Right ventricle myocardium superior (tissue), 1 donor: ENCODE measurements at places on chromosomes 7 and 10.

GRCh38 chr7:14806891-14807290 lies 95.7 kb downstream of the DGKB start:
- DNase-seq, result no peak

- DNase-seq, result no peak
These were observed 52.6 kb upstream of the FAM180A start for GRCh38 chr7:135801045-135801693.

DNA sequence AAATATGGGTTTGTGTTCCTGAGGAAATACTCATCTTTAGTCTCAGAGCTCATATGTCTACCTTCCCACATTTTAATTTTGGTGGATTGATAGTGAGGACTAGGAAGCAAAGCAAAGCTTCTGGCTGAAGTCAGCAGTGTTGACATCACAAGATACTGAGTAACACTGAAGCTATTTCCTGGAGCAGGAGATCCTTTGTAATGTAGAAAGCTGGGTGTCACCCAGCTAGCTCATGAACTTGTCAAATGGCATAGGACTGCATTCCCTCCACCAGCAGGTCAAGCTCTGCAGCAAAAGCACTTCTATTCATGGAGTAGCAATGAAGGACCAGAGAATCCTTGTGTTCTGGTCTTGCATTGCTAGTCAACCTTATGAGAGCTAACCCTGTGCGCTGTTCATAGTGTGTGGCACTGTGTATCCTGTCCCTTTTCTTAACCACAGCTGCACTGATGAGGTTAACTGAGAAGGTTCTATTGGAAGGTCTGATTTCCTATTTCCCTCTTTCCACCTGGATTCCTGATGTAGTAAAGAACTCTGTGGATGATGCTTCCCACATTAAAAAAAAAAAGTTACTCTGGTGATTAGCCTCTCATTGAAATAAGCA lies 94.8 kb upstream of the ZNF804B start:
- no peak for DNase-seq

GRCh38 chr7:136526408-136527105 lies 341.9 kb upstream of the CHRM2 start:
- peak; percentile 30 for DNase-seq

DNA sequence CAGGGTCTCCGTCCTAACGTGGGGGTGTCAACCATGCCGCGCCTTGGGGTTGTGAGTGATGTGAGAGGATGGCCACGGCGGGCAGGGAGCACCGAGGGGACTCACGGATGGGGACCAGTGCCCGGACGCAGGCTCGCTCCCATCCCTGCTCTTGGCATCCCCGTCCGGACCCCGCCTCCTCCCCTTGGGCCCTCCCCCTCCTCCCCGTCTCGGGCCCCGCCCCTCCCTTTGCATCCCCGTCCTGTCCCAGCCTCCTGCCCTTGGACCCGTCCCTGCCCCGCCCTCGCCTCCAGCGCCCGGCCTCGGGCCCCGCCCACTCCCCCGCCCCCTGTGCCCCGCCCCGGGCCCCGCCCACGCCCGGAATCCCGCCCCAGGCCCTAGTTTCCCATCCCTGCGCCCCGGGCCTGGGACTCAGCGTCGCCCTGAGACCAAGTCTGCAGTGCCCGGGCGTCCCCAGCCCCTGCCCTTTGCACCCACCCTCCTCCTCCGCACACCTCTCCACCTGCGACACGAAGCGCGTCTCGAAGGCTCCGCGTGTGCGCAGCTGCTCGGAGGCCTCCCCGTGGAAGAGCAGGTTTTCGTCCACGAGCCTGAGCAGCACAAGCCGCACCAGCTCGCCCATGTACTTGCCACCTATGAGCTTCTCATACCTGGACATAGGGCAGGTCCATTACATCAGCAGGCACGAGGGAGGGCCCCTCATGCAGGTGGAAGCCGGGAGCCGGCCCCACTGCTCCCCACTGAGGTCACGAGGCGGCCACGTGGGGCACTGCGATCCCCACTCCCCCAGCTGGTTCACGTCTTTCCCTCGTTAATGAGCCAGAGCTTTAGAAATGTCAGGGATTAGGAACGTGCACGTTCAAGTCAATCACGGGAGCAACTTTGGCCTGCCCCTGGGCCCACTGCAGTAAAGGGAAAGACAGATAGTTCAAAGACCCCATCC lies 5.1 kb upstream of the MYL7 start:
- DNase-seq, result peak; percentile 90

- DNase-seq, result no peak
These were observed 140.2 kb upstream of the PPP2R2D start for GRCh38 chr10:131760416-131761166.

GRCh38 chr10:78634835-78635234 lies 433.9 kb upstream of the ZMIZ1 start:
- no peak for DNase-seq

DNA sequence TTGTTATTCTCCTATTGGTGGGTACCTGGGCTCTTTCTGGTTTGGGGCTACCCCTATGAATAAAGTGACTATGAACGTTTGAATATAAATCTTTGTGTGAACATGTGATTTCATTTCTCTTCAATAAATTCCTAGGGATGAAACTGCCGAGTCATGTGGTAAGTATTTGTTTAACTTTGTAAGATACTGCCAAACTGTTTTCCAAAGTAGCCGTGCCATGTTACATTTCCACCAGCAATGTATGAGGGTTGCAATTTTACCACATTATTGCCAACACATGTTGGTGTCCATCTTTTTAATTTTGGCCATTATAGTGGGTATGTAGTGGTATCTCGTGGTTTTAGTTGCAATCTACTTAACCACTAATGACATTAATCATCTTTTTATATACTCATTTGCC lies 94.7 kb downstream of the ZNRF2 start:
- DNase-seq, result no peak

- DNase-seq, result peak; percentile 55
These were observed 565.5 kb upstream of the IGFBP3 start for GRCh38 chr7:46486256-46487206.

DNA sequence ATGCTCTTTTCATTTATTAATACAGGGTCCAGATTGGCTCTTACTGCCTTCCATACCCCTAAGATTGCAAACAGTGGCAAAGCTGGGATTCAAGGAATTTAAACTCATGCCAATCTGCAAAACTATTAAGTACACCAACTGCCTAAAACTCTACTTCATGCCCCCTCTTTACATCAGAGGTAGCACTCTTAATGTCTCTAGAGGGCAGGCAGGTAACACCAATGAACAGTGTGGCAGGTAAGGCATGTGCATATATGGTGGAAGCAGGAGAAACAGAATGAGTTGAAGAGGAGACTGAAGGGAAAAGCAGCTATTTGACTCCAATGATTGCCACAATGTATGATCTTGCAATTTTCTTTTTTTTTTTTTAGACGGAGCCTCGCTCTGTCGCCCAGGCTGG lies 156.7 kb downstream of the BTAF1 start:
- no peak for DNase-seq

GRCh38 chr10:70575486-70575873 lies 27.1 kb downstream of the PRF1 start:
- DNase-seq, result no peak

- DNase-seq, result peak; percentile 76
These were observed 26.0 kb upstream of the ZNF273 start for GRCh38 chr7:64876792-64877713.

DNA sequence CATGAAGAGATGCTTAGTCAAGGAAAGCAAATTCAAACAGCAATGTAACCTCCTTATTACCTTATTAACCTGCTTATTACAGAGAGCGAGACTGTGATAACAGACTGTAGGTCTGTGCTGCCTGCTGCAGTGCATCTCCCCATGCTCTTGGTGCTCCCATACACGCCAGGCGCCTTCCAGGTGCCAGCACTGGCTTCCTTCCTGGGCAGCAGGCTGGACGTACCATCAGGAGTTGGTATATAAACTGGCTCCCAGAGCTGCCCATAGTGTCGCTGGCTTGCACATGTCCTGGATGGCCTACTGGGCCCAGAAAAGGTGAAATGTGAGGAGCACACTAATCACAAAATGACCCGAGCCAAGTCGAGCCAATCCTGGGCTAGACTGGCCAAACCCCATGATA lies 13.5 kb downstream of the ATP6V0E2 start:
- DNase-seq, result no peak

- no peak for DNase-seq
These were observed 199.0 kb downstream of the PPP1R9A start for GRCh38 chr7:95106401-95106800.

GRCh38 chr10:26855186-26855585 lies 5.6 kb downstream of the ABI1 start:
- DNase-seq, result no peak

GRCh38 chr7:116802746-116803152 lies 59.6 kb upstream of the CAPZA2 start:
- DNase-seq, result no peak

- DNase-seq, result no peak
These were observed 145.7 kb downstream of the TAX1BP1 start for GRCh38 chr7:27885652-27886051.

DNA sequence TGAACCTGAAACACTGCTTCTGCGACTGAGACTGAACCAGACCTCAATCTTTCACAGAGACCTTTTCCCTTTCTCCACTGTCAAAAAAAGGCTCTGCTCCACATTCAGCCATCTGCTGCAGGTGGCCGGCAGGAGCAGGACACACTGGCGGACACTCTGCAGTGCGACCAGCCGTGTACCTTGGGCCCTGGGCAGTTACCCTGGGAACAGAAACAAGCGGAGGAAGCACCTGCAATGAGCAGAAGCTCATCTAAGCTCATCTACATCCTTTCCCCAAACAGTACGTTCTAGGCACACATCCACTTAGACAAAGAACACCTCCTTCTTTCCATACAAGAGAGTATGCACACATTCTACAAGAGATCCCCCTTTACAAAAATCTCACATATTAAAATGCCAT lies 22.8 kb downstream of the VOPP1 start:
- DNase-seq, result no peak

DNA sequence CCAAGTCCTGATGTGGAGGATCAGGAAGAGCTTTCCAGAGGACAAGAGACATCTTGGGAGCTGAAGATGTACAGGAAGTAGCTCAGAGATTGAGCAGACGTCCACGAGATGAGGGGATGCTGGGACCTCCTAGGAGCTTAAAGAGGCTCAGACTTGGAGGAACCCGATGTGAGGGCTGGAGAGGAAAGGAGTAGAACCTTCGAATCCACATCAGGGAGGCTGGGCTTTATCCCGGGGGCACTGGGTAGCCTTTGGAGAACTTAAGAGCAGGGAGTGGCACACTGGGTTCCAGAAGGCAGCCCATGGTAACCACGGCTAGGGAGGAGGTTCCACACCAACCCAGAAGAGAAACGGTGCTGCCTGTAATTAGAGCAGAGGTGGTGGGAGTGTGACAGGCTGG lies 10.8 kb downstream of the PRKCQ start:
- no peak for DNase-seq

DNA sequence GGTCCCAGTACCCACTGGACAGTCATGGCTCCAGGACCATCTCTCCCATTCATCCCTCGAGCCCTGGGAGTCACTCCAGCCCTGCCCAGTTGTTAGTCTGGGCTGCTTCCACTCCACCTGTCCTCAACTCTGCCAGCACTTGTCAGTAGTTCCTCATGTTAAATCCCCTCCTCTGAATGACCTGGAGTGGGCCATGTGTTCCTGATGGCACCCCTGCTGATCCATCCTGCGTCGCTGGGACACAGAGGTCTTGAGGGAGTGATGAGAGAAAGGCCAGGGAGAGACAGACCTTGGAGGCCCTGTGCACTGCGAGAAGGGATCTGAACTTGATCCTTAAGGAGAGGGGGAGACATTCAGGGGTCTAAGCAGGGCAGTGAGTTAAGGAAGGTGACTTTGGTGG lies 174.9 kb downstream of the GRID1 start:
- no peak for DNase-seq

GRCh38 chr7:157946398-157947060 lies 609.7 kb downstream of the DNAJB6 start:
- no peak for DNase-seq

DNA sequence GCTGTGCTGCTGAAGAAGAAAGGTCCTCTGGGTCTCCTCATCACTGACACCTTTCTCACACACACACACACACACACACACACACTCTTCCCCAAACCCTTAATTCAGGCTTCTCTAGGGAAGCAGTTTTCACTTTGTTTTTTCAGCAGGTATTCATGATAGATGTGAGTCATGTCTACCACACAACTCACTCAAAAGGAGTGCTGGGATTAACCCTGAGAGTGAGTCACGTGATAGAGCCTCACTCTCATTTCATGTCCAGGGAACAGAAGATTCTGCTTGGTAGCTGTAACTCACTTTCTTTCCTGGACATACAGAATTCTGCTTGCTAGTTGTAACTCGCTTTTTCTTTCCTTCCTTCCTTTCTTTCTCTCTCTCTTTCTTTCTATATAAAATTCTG lies 45.4 kb downstream of the VIM start:
- DNase-seq, result no peak

DNA sequence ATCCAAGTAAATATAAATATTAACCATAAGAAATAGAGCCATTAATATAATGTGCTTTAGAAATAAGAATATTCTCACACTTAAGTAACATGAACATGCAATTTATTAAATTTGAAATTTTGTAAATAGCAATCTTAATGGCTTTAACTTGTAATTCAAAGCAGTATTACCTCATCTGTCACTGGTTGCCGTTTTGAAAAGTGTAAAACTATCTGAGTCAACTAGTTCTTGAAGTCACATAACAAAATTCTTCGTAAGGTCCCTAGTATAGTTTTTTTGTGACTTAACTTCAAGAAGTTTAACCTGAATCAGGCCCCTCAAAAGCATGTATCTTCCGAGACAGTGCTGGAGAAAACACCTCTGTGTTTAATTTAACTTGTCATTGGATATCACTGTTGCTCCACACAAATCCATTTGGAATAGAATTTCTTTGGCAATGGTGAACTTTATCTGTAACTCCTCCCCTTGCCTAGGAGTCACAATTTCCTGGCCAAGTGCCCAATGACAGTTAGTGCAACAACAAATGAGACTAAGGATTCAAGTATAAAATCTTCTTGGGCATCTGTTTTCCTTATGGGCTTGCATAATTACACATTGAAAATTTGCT lies 47.1 kb downstream of the NT5C2 start:
- peak; percentile 50 for DNase-seq

- DNase-seq, result peak; percentile 72
These were observed 220.9 kb upstream of the MKLN1 start for GRCh38 chr7:131106681-131107336.

DNA sequence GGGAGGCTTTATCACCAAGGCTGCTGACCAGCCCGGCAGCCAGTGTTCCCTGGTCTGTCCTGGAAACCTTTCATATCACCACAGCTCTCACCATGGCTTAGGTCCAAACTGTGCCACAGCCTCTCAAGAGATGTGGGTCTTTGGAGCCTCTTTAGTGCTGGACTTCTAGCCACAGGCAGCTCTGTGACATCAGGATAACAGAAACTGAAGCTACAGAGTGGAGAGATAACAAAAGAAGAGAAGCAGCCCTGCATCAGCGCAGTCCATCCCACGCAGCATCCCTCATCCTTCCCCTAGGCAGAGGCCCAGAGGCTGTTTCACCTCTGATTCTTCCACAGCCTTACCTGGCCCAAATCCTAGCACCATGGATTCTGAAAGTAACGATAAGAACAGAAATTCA lies 187.9 kb upstream of the KMT2E start:
- no peak for DNase-seq

GRCh38 chr10:60224066-60224705 lies 165.5 kb downstream of the ANK3 start:
- no peak for DNase-seq

- no peak for DNase-seq
These were observed 1292.0 kb downstream of the XPNPEP1 start for GRCh38 chr10:108631332-108631731.
